ENCODE measurements at places on chromosomes 5 and 9. TPM values are rescaled to one million over a fixed set of nuclear protein-coding genes. Genes with fewer than 3 reads are reported as not detected.

PHF24 gene
- not detected for total RNA-seq

SPATA31A3 gene
- total RNA-seq: not detected

PCDHGA2 gene
- 2.1 TPM for total RNA-seq

SETD9 gene
- 17.8 TPM for total RNA-seq

All from SJSA1 (cell line).